ENCODE measurements at places on chromosomes 7 and 10. TPM values are rescaled to one million over a fixed set of nuclear protein-coding genes. Genes with fewer than 3 reads are reported as not detected.

DNA sequence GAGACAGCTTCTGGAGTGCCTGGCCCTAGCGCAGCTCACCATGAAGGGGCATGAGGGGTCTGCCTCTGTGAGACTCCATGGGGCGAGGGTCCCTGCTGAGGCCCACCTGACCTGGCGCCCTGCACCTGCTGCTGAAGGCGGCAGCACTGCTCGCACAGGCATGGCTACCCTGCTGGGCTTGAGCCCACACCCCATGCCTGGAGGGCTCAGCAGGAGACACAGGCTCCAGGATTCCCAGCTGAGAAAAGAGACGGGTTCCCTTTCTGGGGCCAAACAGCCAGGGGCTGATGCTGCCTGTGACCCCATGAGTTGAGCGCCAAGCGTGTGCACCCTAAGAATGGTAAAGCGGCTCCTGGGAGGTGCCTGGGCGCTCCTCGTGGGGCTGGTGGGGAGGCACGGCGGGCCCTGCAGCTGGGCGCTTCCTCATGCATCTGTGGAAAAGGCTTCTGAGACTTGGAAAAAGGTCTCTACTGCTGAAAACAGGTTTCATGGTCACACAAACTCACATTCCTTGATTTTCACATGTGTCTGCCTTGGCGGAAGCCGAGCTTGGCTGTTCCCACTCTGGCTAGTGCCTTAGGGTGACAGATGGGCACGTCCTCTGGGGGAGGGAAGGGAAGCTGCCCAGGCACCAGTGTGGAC, 233.4 kb downstream of the ZMYND11 start:
- no peak for DNase-seq
- no peaks in the 10 kb centered on the region for H3K36me3 ChIP-seq
- H3K27ac ChIP-seq, result no peak overlapping the region
- no peaks in the 10 kb centered on the region for H3K4me1 ChIP-seq
- H3K4me3 ChIP-seq, result no peak overlapping the region

DNA sequence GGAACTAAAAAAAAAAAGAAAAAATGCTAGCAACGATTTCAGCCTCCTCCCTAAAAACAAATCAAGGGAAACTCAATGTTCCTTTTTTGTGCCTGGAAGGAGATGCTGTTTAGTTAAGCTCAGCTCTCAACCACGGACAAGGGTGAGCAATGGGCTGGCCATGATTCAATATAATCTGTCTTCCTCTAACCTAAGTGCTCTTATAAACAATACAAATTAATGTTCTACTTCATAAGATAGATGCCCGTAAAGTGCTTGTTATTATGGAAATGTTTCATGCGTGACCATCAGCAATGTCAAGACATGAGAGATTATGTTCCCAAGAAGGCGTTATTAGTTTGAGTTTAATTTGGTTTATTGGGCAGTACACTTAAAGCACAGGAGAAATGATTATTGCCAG, 320.3 kb downstream of the SFMBT2 start:
- H3K36me3 ChIP-seq, result no peaks in the 10 kb centered on the region
- H3K27me3 ChIP-seq, result peaks cover 2% of the 10 kb centered on the region

GRCh38 chr10:1160561-1161314, 104.6 kb downstream of the WDR37 start:
- no peak overlapping the region for H3K4me3 ChIP-seq
- H3K27ac ChIP-seq, result no peak overlapping the region
- H3K4me1 ChIP-seq, result no peaks in the 10 kb centered on the region
- DNase-seq, result no peak
- no peaks in the 10 kb centered on the region for H3K36me3 ChIP-seq
- H3K27me3 ChIP-seq, result peaks cover 8% of the 10 kb centered on the region

Gene ACHE
- total RNA-seq, result not detected

Gene FOXI2
- total RNA-seq, result not detected

Data from activated CD8-positive, alpha-beta T cell treated with anti-CD3 and anti-CD28 coated beads, Interleukin-2, amount 10 ng/mL, durations not matched to agents 7 days and 5 days (primary cell).